ENCODE measurements at places on chromosomes 16 and 17.
A peak's percentile ranks its signal among the peaks of the same experiment; 100 is the strongest.

- DNase-seq: peak; percentile 78
Observed at GRCh38 chr16:2520784-2521531, 787 bp downstream of the AMDHD2 start.

DNA sequence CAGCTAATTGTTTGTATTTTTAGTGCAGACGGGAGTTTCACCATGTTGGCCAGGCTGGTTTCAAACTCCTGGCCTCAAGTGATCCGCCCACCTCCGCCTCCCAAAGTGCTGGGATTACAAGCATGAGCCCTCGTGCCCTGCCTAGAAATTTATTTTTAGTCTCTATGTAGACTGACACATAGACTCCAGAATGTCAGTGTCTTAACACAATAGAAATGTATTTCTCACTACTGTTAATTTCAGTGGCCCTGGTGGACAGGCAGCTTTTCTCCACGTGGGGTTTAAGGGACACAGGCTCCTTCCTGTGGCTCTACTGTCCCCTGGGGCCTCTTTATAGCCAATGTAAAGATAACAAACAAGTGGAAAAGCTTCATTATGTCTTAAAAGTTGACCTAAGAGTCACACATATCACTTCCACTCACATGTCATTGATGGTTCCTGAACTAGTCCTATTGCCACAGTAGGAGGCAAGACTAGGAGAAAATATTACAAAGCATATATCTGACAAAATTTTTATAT is 43.8 kb downstream of the COPRS start:
- DNase-seq: no peak

DNA sequence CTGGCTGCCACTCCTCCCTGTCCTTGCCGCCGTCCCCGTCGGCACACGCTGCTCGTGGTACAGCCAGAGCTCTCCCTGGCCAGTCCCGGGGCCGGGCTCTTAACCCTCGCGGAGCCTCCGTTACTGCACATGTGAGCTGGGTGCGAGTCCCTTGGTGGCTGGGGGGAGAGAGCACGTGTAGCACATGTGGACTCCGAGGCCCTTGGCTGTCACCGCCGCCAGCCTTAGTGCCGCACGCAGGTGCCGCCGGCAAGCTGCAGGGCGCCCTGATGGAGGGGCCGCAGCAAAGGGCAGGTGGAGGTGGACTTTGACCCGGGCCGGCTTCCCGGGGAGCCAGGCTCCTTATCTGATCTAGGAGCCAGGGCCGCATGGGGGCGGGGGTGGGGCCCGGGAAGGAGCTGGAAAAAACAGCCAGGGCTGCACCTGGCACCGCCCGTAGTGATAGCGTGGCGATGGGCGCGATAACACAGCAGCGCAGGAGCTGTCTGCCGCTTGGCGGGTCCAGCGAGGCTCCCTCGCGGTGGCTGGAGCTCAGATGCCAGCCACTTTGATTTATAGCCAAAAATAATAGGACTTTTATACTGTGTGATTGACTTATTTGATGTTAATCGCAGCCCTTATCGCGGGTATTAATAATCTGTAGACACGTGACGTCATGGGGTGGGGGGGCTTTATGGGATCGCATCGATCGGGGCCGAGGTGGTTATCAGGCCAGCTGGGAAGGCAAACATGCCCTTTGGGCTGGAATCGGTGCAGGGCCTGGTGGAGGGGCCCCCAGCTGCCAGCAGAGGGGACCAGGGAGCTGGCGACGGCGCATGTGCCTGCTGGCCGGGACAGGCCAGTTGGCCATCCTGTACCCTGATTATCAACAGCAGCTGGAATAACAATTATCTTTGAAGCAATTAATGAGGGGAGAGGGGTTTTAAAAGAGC is 35.1 kb downstream of the ZFPM1 start:
- no peak for DNase-seq

- no peak for DNase-seq
Observed at GRCh38 chr16:78235876-78236275, 136.4 kb downstream of the WWOX start.

- DNase-seq: no peak
Observed at GRCh38 chr17:73774852-73775251, 130.6 kb upstream of the SDK2 start.

DNA sequence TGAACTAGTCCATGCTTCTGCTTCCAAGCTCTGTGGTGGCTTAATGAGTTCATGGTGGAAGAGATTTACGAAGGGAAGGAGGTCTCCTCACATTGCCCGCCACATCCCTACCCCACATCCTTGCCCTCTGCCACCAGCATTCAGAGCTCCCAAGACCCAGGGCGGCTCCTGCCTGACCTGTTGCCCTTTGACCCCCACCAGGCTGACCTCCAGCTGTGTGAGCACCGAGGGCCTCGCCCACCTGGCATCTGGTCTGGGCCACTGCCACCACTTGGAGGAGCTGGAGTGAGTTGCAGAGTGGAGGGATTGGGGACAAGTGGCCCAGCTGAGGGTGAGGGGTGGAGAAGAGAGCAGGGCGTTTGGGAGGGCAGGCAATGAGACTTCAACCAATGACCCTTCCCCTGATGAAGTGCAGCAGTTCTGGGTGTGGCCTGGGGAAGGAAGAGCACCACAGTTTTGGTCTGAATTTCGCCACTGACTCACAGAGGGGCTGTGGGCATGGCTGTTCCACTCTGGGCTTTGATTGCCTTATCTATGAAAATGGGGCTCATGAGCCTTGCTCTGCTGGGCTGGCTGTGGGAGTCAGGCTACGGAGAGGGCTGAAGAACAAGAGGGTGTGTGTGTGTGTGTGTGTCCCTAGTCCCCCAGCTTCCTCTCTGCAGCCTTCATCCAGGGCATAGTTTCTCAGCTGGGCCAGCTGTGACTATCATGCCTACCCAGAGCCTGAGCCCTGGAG is 22.6 kb upstream of the CPNE2 start:
- DNase-seq: no peak

DNA sequence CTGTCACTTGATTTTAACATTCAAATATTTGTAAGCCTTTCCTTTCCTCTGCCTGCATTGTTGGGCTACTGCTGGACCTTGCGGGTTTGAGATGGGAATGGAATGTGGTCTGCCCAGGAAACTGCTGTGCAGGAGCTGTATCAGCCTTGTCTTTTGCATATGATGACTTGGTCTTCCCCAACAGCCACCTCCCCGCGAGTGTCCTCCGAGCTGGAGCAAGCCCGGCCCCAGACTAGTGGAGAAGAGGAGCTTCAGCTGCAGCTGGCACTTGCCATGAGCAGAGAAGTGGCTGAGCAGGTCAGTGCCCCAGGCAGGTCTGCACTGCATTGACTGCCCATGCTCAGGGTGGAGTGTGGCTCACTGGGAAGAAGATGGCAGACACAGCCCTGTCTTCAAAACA is 52.8 kb downstream of the B9D1 start:
- no peak for DNase-seq

GRCh38 chr16:83915081-83915480 is 16.2 kb downstream of the MLYCD start:
- DNase-seq: no peak

DNA sequence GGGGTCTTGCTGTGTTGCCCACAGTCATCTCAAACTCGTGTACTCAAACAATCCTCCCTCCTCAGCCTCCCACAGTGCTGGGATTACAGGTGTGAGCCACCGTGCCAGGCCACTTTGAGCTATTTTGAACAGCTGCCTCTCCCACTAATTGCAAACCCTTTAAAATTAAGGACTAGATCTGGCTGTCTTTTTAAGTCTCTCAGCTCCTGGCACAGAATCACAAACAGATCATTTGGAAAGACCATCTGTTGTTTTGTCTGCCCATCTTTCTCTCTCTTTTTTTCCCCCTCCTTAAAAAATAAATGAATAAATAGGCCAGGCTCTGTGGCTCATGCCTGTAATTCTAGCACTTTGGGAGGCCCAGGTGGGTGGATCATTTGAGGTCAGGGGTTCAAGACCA is 10.9 kb upstream of the STAT3 start:
- no peak for DNase-seq

DNA sequence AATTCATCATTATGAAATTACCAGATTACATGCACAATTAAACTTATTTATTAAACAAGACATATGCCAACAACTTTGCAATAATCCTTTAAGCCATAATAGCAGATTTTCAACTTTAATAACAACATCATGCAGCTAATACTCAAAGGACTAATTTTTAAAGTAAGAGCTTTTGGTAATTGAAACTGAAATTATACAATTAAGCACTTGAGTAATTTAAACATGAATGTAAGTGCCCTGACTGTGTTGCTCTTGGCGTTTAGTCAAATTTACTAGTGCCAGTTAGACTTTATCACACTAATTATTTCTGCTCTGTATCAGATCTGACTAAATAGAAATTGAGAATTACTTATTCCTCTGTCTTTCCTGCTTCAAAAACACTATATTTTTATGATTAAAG is 46.8 kb upstream of the PSMD7 start:
- no peak for DNase-seq

DNA sequence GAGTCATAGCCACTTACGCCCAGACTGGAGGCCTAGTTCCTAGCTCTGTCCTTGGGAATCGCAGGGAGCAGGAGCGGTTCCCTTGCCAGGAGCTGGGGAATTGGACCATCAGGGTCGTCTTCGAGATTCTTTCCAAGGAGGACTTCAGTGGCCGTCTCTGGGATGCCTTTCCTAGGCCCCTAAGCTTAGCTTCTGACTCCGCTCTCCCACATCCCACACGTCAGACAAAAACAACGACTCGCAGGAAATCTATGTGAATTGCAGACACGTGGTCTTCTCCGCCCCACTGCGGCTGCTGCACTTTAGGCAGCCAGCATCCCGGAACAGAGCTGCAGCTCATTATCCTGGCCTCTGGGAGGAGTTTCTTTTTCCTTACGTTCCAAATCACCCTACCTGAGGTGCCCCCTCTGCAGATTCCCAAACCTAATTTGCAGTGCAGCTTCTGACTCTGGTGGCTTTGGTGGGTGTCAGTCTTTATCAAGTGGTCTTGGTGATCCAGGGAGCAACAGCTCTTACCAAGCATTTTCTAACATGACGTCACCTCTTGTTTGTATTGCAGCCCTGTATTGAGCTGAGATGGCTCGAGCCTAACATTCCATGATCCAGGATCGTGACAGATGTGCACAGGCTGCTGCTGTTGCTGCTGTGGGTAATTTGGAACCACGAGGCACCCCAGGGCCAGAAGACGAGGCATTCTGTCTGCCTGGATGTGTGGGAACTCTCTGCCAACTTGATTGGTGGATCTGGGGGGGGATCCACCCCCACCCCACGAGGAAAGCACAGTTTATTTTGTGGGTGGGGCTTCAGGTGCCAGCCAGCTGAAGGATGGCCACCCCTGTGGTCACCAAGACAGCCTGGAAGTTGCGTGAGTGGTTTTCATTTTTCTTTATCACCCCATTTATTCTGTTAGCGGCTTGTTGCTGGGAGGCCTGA is 1.1 kb downstream of the KATNB1 start:
- peak; percentile 56 for DNase-seq

- peak; percentile 70 for DNase-seq
Observed at GRCh38 chr16:63623551-63624039, 1498.3 kb downstream of the CDH11 start.

GRCh38 chr16:83355570-83356218 is 452.1 kb upstream of the HSBP1 start:
- peak; percentile 59 for DNase-seq

DNA sequence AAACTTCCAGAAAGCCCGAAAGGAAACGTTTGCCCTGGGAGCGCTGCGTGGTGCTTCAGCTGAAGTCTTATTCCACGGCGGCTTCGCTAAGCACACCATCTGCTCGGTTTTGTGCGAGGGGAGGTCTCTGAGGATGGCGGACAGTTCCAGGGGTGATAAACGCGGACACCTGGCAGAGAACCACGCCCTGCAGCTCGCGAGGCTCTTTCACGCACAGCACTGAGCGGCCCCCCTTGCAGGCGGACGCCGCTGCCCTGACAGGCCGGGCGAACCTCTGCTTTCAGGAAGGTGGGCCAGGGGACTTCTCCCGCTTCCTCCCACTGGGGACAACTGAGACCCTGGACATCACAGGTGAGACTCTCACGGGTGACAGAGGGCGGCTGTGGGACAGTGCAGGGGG is 3.7 kb downstream of the MVD start:
- no peak for DNase-seq

DNA sequence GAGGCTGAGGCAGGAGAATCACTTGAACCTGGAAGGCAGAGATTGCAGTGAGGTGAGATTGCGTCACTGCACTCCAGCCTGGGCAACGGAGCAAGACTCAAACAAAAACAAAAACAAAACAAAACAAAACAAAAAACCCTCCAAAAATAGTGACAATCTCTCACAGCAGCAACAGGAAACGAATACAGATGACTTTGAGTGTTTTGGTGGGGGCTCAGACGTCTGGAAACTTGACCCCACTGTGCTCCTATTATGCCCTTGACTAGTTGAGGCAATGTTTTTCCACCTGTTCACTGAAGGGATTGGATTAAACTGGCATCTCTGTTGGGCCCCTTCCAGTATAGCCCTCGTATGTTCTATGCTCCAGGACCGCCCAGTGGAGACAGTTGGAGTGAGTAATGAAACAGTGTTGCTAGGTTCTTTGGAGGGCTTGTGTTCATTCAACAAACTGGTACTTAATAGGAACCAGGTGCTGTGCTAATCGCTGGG is 167.0 kb downstream of the UTP18 start:
- no peak for DNase-seq

DNA sequence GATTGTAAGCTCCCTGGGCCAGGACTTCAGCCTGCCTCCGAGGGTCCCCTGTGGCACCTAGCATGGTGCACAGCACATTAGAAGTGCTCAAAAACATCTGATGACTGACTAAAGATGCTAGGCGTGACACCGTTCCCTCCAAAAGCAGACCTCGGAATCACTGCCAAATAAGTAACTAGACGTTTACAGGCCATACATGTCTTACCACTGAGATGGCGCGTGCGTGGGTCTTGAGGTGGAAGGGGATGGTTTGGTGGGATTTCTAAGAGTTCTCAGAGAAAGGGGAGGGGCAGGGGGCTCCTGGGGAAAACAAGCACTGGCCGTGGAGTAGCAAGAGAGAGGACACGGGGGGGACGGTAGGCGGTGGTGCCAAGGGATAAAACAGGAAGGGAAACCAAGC is 12.4 kb downstream of the MPO start:
- DNase-seq: no peak

- DNase-seq: no peak
Observed at GRCh38 chr16:50902457-50902856, 160.6 kb downstream of the CYLD start.

GRCh38 chr16:58449768-58450167 is 50.2 kb upstream of the NDRG4 start:
- DNase-seq: no peak

- peak; percentile 83 for DNase-seq
Observed at GRCh38 chr17:57995076-57995956, 7.3 kb upstream of the VEZF1 start.

GRCh38 chr17:13134076-13134475 is 116.2 kb upstream of the ELAC2 start:
- DNase-seq: no peak

GRCh38 chr17:8287651-8288335 is 677 bp upstream of the RANGRF start:
- DNase-seq: no peak

- no peak for DNase-seq
Observed at GRCh38 chr16:47506800-47507199, 45.7 kb downstream of the PHKB start.

GRCh38 chr16:54233615-54234014 is 53.0 kb downstream of the IRX3 start:
- no peak for DNase-seq

DNA sequence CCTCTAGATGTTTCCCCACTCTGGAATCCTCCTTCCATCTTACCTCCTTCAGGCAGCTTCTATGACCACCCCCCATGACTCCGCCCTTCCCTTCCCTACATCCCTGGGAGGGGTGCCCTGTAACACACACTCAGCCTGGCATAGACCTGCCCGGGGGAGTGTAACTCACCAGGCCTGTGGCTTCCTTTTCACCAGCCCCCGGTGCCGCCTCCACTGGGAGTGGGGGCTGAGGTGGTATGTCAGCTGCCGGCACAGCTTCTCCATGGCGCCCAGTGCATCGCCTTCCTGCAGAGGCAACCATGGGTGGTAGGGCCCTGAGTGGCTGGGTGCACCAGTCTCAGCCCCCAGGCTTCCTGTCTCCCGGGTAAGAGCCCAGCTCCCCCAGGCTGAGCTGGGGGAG is 32.3 kb downstream of the TRPV2 start:
- DNase-seq: no peak
